Muscle of arm (tissue), 14 donors: ENCODE measurements at places on chromosomes 2 and 18. TPM values are rescaled to one million over a fixed set of nuclear protein-coding genes. Genes with fewer than 3 reads are reported as not detected.
A peak's percentile ranks its signal among the peaks of the same experiment; 100 is the strongest.

R3HDM1 gene
- polyA plus RNA-seq: 27.0 TPM

CDH19 gene
- 2.5 TPM for polyA plus RNA-seq

PPIL3 gene
- 36.3 TPM for polyA plus RNA-seq

ERMN gene
- not detected for polyA plus RNA-seq

EN1 gene
- not detected for polyA plus RNA-seq

NYAP2 gene
- not detected for polyA plus RNA-seq

PTPRN gene
- 0.19 TPM for polyA plus RNA-seq

PROKR1 gene
- polyA plus RNA-seq: not detected

ZNF892 gene
- polyA plus RNA-seq: not detected

OSBPL6 gene
- 7.4 TPM for polyA plus RNA-seq

SLC19A3 gene
- 0.41 TPM for polyA plus RNA-seq

METTL8 gene
- polyA plus RNA-seq: 376 TPM

GRCh38 chr2:7940723-7941122, 741.1 kb upstream of the ID2 start:
- no peak for DNase-seq

- no peak for DNase-seq
These were observed 122.0 kb upstream of the COPS8 start for GRCh38 chr2:236963631-236964182.

DNA sequence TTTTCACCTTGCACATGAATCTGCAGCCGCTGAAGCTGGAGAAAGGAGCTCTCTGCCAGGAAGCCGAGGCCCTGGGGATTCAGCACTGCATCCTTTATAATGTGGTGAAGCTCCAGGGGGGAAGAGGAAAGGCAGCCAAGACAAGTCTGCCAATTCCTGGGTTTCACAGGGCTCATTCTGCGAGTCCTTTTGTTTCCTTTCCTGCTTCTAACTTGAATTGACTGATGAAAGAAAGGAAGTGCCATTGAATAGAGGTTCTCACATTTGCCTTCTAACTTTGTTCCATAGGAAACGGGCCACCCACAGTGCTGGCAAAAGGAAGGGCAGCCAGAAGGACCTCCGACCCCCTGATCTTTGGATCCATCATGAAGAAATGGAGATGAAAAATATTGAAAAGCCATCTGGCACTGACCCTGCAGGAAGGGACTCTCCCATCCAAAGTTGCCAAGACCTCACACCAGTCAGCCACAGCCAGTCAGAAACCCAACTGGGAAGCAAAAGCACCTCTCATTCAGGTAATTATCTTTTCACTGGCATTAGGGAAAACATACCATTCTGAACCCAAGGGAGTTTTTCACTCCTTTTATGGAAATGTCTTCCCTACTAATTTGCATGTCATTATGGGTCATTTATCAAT, 765.4 kb downstream of the MBD2 start:
- no peak for DNase-seq

DNA sequence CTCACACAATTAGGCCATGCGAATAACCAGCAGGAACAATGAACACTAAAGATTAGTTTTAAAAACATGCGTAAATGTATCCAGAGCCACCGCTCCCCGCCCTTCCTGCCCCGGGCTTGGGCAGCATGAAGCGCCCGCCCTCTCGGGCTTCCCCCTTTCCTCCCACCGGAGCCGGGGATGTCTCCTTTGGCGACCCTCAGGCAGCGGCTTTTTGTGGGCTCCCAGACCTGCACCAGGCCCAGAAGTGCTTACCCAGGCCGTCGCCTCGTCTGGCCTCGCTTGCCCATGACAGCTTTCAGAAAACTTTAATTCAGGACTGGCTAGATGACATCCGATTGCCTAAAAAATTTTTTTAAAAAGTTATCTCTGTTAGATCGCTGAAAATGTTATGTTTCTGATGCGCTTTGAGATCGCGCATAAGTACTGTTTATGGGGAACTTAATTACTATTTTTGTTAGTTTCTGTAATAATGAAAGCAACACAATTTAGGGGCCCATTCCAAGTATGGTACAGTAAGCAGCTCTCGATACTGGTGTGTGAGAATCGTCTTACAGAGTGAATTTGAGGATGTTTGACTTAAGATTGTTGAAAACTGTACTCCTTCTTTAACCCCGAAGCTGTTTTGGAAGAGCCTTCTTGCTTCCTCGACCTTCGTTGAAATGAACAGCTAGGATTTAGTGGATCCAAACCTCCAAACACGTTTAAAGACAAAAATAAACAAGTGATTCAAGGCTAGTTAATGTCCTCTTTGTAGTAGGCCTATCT, 1.1 kb downstream of the MAP3K20 start:
- peak; percentile 76 for DNase-seq

DNA sequence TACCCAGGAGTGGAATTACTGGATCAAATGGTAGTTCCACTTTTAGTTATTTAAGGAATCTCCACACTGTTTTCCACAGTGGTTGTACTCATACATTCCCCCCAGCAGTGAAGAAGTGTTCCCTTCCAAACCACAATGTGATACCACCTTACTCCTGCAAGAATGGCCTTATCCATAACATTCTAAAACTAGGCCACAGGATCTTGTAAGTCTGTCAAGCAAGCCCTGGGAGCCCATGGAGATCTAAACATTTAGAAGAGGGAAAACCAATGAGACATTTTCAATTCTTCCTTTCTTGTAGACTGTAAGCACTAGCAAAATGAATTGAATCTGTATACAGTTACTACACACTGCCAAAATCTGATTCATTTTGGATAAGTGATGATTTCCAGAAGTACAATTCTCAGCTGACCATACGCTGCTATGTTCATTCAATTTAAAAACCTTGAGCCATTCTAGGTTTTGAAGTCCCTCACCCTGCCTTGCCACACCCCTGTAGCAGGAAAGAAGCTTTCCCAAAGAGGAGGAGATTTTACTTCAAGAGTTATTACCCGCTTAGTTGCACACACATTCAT, 149.1 kb downstream of the SLC8A1 start:
- no peak for DNase-seq

DNA sequence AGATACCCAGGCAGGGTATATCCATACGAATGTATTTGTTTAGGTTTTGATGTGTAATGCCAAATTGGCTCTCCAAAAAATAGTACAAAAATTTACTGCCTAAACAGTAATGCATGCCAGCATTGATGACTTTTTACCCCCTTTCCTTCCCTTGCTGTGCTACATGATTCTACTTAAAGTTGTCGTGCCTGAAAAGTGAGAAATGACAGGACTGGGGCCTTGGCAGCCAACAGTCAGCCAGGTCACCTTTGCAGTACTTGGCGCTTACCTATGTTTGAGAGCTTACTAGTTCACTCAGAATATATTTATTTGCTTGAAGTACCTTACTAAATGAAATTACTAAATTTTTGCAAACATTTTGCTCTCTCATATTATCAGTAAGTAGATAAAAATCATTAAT, 1329.1 kb downstream of the DPP10 start:
- no peak for DNase-seq

DNA sequence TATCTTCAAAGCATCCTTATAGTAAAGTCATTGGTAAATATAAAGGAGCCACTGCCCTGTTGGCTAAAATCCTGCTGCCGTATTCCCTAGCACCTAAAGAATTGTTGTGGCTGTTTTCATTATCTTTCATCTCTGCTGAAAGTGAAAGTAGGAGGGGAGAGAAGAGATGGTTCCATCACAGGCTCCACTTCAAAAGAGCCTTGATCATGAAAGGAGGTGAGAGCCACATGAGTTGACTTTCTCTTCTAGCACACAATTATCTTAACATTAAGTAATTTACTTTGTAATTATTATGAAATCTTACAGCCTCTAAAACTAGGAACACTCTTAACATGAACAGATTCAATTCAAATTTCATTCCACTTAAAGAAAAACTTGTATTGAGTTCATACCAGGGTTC, 1050.9 kb upstream of the LRRTM1 start:
- DNase-seq: no peak

- peak; percentile 46 for DNase-seq
These were observed 25.7 kb downstream of the ADI1 start for GRCh38 chr2:3493615-3494007.

DNA sequence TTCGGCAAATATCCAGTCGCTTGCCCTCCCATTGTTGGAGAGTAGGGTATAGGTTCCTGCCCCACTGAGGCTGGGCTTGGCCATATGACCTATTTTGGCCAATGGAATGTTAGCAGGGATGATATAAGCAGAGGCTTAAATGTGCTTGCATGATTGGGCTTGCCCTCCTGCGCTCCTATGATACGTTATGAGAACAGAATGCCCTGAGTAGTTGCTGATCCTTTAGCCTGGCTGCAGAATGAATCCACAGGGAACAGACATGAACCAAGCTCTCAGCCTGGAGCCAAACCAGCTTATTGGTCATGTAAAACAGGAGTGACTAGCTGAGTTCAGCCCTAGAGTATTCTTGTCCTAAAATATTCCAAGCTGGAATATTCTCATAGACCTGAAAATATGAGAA, 34.8 kb upstream of the IMP4 start:
- no peak for DNase-seq

GRCh38 chr2:140929849-140930248, 1201.0 kb downstream of the LRP1B start:
- DNase-seq: peak; percentile 16

DNA sequence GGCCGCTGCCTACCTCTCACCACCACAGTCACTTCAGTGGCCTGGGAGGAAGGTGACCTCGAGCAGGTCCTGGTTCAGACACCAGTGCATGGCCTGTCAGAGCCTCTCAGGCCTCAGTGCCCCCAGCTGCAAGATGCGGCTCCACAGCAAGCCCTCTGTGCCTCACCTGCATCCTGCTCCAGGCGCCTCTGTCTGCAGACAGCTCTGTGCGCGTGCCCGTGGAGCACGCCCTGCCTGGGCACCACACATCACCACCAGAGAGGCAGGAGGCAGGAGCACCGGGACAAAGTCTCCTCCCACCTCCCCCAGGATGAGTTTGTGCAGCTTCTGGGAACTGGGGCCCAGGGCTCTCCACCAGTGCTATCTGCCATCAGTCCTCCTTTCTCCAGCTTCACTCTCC, 98.7 kb downstream of the TFCP2L1 start:
- no peak for DNase-seq

GRCh38 chr2:169116327-169116726, 47.0 kb downstream of the DHRS9 start:
- DNase-seq: no peak

- DNase-seq: no peak
These were observed 10.0 kb downstream of the RNF144A start for GRCh38 chr2:6927186-6927585.

DNA sequence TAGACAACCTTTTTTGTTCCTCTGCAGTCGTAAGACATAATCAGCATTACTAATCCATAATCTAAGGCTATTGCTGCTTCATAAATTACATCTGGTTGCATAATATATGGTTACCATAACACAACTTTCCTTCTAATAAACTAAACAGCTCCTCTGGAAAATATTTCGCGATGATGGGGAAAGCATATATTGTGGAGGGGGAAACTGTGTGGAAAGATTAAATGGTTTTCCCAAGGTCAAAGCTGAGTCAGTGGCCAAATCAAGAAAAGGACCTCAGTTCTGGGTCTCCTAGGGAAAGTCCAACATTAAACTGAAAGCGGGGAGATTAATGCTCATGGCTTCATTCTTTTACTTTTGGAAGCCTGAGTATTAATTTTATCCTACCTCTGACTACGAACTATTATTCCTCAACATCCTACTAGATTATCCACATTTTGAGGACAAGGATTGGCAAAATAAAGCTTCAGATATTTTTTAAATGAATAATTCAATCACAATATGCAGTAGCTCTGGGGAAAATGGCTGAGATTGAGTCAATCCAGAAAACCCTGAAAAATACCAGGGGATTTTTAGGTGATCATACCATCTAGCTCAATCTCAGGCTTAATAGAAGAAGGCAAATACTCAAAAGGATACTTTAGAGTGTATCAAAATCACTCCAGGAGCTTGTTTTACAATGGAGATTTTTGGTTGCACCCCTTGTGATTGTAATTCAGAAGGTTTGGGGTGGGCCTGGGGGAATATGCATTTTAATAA, 33.8 kb upstream of the STK17B start:
- DNase-seq: peak; percentile 27

DNA sequence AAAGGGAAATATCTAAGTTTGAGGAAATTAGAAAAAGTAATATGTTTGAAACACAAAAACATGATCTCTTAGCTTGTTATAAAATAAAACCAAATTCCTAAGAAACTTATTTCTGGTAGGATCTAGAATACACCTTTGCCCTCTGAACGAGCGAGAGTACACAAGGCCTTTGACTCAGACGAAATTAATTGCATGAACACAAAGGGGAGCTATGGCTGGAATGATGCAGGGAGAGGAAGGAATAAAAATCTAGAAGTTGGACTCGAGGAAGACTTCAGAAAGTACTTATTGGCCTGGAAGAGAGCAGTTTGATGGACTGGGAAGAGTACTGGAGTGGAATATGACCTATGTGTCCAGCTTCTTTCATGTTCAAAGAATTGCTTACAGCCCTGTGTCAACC, 927 bp upstream of the CRYGD start:
- DNase-seq: no peak

GRCh38 chr18:73487966-73488365, 620.2 kb upstream of the NETO1 start:
- DNase-seq: no peak

DNA sequence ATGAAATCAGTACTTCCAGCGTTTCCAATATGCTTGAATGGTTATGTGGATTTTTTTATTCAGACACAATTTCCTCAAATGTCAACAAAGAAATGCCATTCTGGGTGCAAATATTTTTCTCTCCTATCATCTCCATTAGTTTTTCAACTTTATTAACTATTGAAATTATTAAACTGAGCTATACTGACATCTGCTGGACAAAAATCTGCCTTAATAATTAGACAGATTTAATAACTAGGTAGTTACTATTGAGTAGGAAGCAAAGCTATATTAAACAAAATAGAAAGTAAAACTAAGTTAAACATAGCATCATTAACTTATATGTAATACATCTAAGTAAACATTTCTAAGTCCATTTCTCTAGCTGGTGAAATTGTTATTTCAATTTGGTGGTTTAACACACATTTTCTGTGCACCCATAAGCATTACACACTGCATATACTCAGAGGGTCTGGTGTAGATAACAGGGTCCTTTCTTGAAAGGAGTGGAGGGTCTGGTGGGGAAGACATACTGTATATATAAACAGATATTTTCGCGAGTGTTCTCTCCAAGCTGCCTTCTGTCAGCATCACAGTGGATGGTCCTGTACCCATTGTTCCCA, 77.0 kb downstream of the LANCL1 start:
- DNase-seq: peak; percentile 21
